ENCODE measurements at places on chromosomes 6 and 20. TPM values are rescaled to one million over a fixed set of nuclear protein-coding genes. Genes with fewer than 3 reads are reported as not detected.
A peak's percentile ranks its signal among the peaks of the same experiment; 100 is the strongest.

- no peak overlapping the region for H3K27ac ChIP-seq
- DNase-seq, result no peak
- no peak overlapping the region for H3K4me3 ChIP-seq
Measured at GRCh38 chr6:134619077-134619476, 301.2 kb upstream of the SGK1 start.

- DNase-seq, result no peak
- no peaks in the 10 kb centered on the region for H3K4me1 ChIP-seq
- no peaks in the 10 kb centered on the region for H3K36me3 ChIP-seq
- no peaks in the 10 kb centered on the region for H3K27me3 ChIP-seq
- H3K27ac ChIP-seq, result no peak overlapping the region
Measured at GRCh38 chr20:63305393-63305792, 12.4 kb downstream of the COL20A1 start.

DNA sequence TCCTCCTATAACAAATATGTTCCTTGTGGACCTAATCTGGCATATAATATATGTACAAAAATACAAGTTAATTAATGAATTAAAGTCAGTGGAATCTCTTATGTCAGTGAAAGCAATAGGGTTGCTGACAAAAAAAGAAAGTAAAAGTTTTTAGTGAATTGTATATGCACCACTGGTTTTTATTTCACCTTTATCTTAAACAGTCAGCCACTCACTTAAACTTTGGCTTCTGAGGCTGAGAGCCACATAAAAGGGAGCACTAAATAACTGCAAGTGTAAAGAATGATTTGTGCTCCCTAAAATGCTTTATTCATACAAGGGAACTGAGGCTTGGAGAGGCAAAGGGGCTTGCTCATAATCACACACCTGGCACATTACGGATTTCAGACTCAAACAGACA is 9.9 kb upstream of the F13A1 start:
- H3K36me3 ChIP-seq, result no peaks in the 10 kb centered on the region
- no peaks in the 10 kb centered on the region for H3K4me1 ChIP-seq
- no peak for DNase-seq
- H3K4me3 ChIP-seq, result no peak overlapping the region
- H3K27me3 ChIP-seq, result no peaks in the 10 kb centered on the region

GRCh38 chr6:142912125-142912524 is 32.9 kb downstream of the HIVEP2 start:
- H3K36me3 ChIP-seq, result no peaks in the 10 kb centered on the region
- H3K27me3 ChIP-seq, result no peaks in the 10 kb centered on the region
- H3K4me3 ChIP-seq, result no peak overlapping the region
- no peak for DNase-seq
- no peaks in the 10 kb centered on the region for H3K4me1 ChIP-seq

DNA sequence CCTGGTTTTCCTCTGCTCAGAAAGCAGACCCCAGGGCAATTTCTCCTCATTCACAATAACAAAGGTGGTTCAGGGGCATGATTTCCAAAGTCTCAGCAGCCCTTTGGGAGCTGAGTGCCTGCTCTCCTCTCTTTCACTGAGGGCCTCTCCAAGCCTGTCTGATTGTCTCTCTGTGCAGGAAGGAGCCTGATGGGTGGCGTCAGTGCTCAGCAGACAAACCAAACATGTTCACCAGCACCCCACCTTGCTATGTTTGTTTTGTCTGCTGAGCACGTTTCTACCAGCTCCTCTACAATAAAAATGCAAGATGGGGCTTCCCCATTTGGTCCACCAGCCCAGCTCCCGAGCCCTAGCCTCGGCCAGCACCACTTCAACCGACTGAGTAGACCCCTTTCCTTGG is 25.4 kb upstream of the TCP11 start:
- H3K4me3 ChIP-seq, result no peak overlapping the region
- DNase-seq, result no peak
- no peaks in the 10 kb centered on the region for H3K4me1 ChIP-seq

- peaks cover under 1% of the 10 kb centered on the region for H3K4me1 ChIP-seq
Measured at GRCh38 chr6:34531580-34532201, 24.4 kb downstream of the SPDEF start.

Gene TRDN
- 3.7 TPM for total RNA-seq

Gene SPTLC3
- total RNA-seq, result 22.6 TPM

Gene LY6G6F
- total RNA-seq, result not detected

DNA sequence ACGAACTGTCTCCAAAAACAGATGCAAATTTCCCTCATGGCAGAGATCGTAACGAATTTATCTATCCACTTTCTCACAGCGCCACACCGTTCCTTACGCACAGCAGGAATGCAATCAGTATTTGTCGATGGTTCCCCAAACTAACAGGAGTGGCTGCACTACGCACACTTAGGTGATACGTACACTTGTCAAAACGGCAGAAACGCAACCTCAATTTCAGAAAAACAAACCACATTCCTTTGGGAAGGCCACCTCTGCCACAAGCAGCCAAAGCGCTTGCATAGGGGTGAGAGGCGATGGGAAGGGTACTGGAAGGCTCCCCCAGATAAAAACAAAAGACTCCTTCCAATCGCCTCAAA is 638 bp downstream of the MDN1 start:
- H3K27me3 ChIP-seq, result no peaks in the 10 kb centered on the region
- peak overlapping the region; percentile 82 for H3K4me3 ChIP-seq
- no peaks in the 10 kb centered on the region for H3K36me3 ChIP-seq
- peak overlapping the region; percentile 84 for H3K27ac ChIP-seq

GRCh38 chr20:57785720-57786119 is 75.9 kb upstream of the PMEPA1 start:
- no peaks in the 10 kb centered on the region for H3K27me3 ChIP-seq
- H3K4me1 ChIP-seq, result no peaks in the 10 kb centered on the region

DNA sequence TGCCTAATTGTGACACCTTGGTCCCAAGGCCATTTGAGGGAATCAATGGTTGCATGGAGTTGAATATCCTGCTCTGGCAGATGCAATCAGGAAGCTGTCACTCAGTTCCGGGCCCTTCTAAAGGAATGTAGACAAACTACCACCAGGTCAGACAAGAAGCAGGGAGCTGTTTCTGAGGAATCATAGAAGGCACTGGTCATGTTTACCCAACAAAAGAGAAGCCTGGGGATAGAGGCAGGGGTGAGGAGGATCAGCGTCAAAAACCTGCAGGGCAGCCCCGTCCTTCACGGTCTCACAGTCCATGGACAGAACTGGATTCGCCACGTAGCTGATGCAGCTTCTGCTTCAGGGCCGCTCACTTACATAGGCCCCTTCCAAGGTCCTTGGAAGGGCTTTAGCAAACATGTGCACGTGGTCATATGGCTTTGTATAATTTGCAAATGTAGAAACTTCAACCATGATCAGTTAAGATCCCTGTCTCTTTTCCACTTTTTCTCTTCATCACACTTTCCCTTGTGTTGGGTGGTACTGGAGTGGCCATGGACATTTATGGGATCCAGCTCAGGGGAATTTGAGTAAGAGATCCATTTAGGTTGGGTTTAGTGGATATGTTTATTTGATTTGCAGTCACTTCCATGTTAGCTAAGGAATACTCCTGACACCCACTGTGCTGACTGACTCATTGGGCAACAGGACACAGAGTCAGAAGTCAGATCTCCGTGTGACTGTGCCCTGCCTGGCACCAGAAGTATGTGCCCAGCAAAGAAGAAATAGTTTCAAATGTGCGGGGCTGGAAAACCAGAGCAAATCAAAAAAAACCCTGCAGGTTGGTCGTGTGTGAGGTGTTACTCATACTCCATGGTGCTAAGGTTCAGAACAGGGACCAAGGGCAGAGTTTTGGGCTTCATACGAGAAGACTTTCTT is 60.0 kb upstream of the ZFAND3 start:
- no peak overlapping the region for H3K27ac ChIP-seq
- DNase-seq, result no peak
- no peaks in the 10 kb centered on the region for H3K4me1 ChIP-seq
- no peaks in the 10 kb centered on the region for H3K27me3 ChIP-seq
- H3K36me3 ChIP-seq, result no peaks in the 10 kb centered on the region

Gene MDFI
- total RNA-seq, result 15.1 TPM

All from testis (tissue), 5 donors.